Stimulated activated CD4-positive, alpha-beta T cell treated with anti-CD3 and anti-CD28 coated beads, TNF-alpha, amount 100 ng/mL, for 1 hour (primary cell): ENCODE measurements at places on chromosomes 5 and 9.

DNA sequence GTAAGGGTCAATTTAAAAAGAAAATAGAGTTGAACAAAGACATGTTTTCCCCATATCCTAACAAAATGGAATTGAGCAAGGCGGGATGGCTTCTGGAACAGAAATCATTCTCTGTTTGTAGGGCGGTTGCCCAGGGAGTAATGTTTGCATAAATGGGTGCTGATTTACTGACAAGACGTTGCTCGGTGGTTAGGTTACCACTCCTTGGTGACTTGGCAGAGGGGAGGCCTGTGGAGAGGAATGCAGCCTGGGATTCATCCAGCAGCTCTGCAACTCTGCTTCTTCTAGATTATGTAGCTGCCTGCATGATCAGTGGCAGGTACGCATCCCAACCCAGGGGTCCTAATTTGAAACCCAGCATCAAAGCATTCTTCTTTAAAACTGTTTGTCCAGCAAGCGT is 200.2 kb downstream of the CFAP90 start:
- no peak for DNase-seq

DNA sequence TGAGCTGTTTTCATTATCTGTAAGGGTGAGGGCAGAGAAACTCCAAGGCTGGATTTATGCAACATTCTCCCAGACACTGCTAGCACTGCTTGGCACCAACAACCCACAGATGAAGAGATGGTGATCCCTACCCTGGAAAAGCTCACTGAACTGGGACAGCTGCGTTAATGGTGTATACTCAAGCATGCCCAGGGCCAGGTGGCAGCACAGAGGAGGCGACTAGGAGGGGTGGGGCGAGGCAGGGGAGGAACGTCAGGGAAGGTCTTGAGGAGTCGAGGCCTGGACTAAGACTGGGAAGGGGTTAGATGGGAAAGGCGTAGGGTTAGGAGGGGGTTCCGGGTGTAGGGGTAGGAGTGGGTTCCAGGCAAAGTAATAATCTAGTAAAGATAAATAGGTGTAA is 73.1 kb upstream of the TBC1D9B start:
- DNase-seq: no peak

GRCh38 chr9:35423499-35423898 is 66.4 kb upstream of the RUSC2 start:
- no peak for DNase-seq

DNA sequence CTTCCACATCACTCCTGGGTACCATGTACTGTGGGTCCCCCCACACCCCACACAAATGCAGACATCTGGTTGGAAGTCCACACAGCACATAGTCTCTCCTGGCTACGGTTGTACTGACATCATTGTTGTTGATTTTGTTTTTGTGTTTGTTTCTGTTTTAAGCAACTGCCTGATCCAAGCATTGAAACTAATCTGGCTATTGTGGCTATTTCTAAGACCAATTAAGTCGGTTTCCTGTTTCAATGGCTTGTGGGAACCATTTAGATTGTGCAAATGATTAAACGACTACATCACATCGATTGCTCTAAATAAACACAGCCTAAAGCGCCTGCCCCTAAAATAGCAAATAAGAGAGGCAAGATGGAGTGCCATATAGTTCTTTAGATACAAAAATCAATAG is 226.8 kb upstream of the IRX4 start:
- no peak for DNase-seq

GRCh38 chr9:97487107-97487506 is 14.4 kb upstream of the TMOD1 start:
- no peak for DNase-seq

DNA sequence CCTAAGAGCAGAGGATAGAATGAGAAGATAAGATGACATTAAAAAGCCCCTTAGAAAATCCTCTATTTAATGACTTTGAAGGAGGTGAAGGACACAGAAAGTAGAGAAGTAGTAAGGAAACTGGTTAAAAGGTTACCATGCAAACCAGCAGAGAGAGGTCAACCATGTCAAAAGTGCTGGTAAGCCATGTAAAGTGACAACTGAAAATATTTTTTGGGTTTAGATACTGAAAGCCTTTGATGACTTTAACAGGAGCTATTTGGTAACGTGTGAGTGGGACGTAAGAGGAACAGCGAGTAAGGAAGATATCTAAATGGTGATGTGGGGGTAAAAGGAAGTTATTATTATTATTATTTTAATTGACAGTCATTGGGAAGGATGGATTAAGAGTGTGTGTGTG is 56.9 kb downstream of the MACIR start:
- no peak for DNase-seq

GRCh38 chr5:93407454-93407853 is 173.6 kb downstream of the NR2F1-AS1 start:
- DNase-seq: no peak

DNA sequence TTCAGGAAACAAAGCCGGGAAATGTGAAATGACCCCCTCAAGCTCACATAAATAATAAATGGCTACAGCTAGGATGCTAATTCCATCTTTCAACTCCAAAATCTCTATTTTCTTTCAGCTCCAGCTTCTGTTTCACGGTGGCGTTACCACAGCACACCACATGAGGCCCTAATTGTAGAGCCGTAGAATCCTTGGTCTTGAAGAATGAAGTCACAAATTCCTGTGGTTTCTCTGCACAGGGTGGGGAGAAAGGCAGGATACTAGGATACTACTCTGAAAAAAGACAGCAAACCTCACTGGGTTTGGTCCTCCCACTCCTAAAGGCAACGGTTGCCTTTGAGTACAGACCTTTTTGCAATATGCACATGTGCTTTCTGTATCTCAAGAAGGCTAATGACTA is 13.9 kb upstream of the RARS1 start:
- DNase-seq: no peak

DNA sequence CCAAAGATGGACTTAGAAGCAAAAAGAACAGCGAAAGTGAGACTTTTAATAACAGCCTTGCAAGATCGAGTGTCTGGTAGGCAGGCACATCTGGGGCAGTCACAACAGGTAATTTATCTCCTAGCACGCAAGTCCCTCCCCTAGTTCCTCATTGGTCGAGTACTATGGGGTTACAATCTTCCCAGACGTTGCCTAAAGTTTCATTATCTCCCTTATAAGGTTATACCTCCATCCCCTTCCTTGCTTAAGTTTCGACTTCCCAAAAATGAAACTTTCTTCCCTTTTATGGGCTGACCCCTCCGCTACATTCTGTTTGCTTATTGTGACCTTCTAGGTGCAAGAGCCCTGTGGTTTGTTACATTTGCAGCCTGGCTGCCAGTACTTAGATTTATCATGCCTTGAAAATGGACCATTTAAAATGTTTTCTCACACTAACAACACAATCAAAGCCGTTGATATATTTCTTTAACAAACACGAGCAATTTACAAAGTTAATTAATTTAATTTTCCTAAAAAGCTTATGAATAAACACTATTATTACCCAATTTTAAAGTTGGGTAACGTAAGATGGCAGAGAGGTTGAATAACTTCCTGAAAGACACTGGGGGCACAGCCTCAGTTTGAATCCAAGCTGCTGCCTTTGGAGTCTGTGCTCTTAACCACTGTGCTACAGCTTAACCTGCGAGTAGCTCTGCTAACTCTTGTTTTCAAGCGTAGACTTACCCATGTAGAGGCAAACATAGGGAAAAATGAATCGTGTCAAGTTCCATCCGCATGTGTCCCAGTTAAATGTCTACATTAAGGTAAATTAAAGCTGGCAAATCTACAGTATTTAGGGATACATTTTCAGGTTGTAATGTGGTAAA is 91.7 kb downstream of the EDIL3 start:
- DNase-seq: no peak

- DNase-seq: no peak
Measured at GRCh38 chr5:142944140-142944539, 174.0 kb downstream of the ARHGAP26 start.

DNA sequence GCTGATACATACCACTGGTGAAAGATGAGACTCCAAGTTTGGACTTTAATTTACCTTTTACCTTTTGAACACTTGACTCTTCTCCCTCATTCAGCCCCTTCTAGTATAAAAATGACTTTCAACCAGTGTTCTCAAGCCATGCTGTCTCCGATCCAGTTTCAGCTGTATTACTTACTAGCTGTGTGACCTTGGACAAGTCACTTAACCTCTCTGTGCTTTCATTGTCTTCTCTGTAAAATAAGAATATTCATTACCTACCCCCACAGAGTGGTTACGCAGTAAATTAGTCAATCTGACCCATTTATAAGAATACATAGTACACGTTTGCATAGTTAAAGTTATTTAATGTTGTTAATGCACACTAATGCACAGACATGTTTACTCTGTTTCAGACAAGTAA is 12.6 kb upstream of the CEMIP2 start:
- DNase-seq: no peak

- DNase-seq: no peak
Measured at GRCh38 chr9:95696701-95697100, 178.8 kb upstream of the ERCC6L2 start.

DNA sequence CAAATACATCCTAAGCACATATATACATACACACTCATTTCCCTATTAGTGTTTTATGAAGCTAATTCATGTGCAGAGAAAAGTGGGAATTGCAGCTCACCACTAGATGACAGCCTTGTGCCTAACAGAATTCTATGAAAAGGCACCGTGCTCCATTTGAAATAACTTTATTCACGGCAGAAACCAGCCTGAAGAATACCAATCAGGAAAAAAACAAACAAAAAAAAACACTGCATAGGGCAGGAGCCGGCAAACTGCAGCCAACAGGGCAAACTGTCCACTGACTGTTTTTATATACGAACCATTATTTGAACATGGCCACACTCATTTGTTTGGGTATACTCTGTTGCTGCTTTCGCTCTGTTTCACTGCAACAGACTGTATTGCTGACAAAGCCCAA is 33.6 kb downstream of the ERMP1 start:
- DNase-seq: no peak

- DNase-seq: no peak
Measured at GRCh38 chr5:33828626-33829308, 63.0 kb downstream of the ADAMTS12 start.

GRCh38 chr5:8828596-8829322 is 717.1 kb downstream of the SEMA5A start:
- DNase-seq: no peak

- no peak for DNase-seq
Measured at GRCh38 chr5:54644226-54644625, 126.7 kb downstream of the SNX18 start.

- DNase-seq: no peak
Measured at GRCh38 chr5:83331842-83332241, 139.7 kb upstream of the VCAN start.

DNA sequence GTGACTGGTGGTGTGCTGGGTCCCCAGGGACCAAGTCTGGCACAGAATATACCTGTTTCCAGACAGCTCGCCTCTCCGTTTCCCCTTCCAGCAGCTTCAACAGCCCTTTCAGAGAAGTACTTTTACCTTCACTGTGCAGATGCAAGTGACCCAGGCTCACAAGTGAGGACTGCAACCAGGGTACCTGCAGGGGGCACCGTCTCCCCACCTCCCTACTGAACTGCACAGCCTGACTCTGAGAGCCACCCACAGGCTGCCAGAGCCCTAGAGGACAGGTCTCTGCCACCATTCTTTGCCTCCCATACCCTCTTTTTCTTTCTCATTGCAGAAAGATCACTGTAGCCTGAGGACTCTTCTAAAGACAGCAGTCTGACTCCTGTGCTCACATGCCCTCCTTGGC is 15.4 kb downstream of the IL9 start:
- no peak for DNase-seq

DNA sequence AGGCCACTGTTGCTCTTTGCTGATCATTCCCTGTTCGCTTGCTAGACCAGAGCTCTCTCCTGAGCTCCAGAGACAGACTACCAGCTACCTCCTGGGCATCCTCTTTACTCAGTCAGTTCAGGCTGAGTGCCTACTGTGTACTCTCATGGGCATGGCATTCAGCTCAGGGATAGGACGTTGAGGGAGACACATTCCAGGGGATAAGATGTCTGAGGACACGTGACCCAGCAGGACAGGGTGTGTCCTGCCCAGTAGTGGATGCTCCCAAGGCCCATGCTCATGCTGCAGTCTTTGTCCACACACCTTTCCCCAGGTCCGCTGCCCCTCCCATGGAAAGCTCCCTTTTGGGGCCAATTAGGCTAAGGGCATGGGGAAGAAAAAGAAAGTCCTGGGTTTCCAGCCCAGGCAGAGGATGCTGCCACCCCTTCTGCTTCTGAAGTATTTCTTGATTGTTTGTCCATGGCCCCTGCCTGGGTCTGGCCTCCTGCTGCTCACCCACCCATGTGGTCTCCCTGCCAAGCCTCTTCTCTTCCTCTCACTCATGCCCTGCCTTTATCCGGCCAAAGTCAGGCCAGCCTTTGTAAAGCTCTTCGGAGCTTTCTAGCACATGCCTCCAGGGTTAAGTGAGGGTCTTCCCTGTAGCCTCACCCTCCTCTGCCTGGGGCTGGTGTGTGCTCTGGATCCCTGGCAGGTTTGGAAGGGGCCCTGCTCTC is 60.5 kb upstream of the PITX1 start:
- DNase-seq: no peak

DNA sequence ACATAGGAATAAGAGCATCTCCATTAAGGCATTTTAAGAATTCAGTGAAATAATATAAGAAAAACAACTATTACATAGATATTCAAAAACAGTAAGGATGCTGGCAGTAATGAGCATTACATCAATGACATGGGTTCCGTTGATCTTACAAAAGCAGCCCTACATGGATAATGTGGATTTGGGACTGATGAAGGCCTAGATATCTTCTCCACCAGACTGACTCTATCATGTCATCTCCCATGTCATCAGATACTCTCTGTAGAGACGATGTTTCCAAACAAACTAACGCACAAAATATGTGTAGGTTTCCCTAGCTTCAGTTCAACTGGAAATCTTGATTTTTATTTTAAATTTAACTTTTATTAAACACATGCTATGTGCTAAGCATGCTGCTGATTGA is 3.6 kb downstream of the LURAP1L start:
- DNase-seq: no peak

GRCh38 chr5:73663161-73663859 is 37.3 kb downstream of the ARHGEF28 start:
- DNase-seq: no peak

- no peak for DNase-seq
Measured at GRCh38 chr5:142388696-142389095, 63.9 kb upstream of the SPRY4 start.

DNA sequence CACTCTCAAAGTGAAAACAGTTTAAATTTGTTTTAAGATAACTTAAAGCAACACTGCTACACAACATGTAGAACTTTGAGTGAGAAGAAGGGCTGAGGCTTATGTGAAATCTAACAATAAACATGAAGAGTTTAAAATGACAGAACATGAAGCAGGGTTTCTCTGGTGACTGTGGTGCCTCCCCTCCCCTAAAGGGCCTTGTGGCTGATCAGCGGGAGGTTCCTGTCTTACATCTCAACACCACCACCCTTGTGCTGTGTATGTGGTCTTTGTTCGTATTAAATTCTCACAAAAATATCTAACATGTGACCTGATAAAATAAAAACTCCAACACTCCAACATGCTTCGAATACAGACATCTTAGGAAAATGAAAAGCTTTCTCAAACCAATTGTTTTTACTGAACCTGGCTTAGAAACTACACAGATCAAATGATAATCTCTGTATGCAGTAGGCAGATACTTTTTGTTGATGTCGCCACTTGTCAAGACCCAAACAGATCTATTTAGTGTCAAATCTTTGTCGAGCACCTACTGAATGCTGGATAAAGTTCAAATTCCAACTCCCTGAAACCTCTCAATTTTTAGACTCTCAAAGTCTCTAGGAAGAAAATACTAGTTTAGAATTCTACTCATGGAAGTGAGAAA is 9.9 kb upstream of the IQGAP2 start:
- DNase-seq: no peak
